NCI-H1417 treated with DMSO at 0.1 percent for 48 hours (cell line): ENCODE measurements at places on chromosomes 1 and 21.

DNA sequence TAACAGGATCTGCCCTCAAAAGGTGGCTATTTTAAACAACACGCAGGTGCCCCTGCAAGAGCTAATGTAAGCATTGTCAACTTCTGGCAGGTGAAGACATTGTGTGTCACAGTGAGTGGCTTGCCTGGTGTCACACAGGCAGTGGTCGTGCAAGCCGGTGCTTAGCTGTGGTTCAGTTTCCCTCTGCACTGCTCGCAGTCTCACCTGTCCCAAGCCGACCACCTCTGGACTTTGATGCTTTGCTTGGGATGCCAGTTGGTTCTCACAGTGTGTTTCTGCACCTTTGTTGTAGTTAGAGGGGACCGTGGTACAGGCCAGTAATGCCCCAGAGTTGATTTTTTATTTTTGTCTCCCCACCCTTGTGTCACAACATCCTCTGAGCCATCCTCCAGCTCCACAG, 85.2 kb downstream of the UCK2 start:
- no peak for DNase-seq

GRCh38 chr1:100683448-100684349, 35.8 kb upstream of the VCAM1 start:
- no peak for DNase-seq

DNA sequence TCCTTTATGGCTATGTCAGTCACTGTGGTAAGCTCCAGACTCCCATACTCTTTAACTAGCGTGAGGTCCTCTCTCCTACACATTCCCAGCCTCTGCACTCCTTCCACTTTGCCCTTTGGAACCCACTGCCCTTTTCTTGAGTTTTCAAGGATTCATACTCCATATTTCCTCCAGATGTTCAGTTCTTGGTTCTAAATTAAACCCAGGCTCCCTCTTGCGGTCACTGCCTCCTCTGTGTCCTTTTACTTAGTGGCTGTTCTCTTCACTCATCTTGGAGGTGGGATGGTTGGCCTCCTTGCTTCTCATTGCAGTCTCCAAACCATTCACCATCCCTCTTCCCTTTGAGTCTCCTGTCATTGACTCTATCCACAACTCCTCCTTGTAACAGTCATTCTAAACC, 208.1 kb downstream of the TGFB2 start:
- no peak for DNase-seq

DNA sequence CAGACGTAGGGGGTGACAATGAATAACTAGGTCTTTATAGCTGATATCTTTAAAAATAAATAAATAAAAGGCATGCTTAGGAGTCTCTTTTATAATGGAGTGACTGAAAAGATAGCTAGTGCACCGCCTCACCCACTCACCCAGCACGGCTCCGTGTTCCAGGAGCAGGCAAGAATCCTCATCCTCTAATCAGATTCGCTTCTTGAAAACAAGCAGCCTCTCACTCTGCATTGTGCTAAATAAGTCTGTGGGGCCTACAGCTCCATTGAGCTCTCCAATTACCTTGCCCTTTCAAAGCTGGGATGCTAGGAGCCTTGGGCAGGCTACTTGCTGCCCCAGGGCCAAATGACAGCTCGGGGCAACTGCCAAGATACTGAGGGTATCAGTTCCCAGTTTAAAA, 91.5 kb downstream of the TIAM1 start:
- DNase-seq, result no peak

DNA sequence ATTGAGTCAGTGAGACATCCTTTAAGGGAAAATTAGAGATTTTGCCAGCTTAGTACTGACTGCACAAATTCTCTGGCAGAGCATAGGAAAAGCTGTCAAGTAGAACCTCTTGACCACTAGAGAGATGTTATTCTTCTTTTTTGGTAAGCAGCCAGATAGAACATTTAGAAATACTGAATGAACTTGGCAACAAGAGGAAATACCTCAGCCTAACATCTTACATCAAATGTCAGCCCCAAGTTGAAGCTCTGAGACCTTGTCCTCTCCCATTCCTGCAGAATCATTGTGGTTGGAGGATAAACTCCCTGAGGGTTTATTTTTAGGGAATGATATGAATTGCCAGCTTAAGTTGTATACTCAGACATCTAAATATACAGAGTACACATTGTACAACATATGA, 53.5 kb downstream of the MIGA1 start:
- no peak for DNase-seq

GRCh38 chr1:184463680-184464079, 76.9 kb downstream of the C1orf21 start:
- DNase-seq, result no peak
